ENCODE measurements at places on chromosomes 11 and 22. TPM values are rescaled to one million over a fixed set of nuclear protein-coding genes. Genes with fewer than 3 reads are reported as not detected.

Gene KAT5
- total RNA-seq, result 40.2 TPM

Gene TMPRSS5
- total RNA-seq, result 0.22 TPM

Gene RSF1
- 41.4 TPM for total RNA-seq

Gene ST14
- total RNA-seq, result not detected

Gene TRPM5
- total RNA-seq, result not detected

Gene PATE2
- total RNA-seq, result 0.13 TPM
